Activated CD8-positive, alpha-beta memory T cell treated with anti-CD3 and anti-CD28 coated beads, Interleukin-2, amount 10 ng/mL, durations not matched to agents 7 days and 5 days (primary cell): ENCODE measurements at places on chromosomes 12 and 14. TPM values are rescaled to one million over a fixed set of nuclear protein-coding genes. Genes with fewer than 3 reads are reported as not detected.

DNA sequence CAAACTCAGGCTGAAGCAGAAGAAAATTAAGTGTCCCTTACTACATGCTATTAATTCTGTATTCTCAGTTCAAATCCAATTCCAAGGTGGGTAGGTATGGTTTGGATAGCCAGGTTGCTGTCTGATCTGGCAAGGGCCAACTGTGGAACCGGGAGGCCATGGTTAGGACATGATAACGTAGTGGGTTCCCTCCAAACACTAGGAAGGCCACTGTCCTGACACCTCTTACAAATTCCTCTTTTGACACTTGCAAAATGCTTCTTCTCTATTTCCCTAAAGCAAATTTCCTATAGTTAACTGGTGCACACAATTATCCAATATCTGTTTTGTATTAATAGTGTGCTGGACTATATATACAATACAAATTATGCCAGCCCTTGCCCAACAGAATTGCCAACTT lies 70.8 kb downstream of the RNF34 start:
- no peak for DNase-seq

The DENND5B gene
- total RNA-seq = 0.26 TPM

GRCh38 chr12:106308121-106308520 lies 5.6 kb downstream of the TCP11L2 start:
- DNase-seq = no peak

- DNase-seq = no peak
Measured at GRCh38 chr12:13670285-13670866, 311.0 kb downstream of the GRIN2B start.

DNA sequence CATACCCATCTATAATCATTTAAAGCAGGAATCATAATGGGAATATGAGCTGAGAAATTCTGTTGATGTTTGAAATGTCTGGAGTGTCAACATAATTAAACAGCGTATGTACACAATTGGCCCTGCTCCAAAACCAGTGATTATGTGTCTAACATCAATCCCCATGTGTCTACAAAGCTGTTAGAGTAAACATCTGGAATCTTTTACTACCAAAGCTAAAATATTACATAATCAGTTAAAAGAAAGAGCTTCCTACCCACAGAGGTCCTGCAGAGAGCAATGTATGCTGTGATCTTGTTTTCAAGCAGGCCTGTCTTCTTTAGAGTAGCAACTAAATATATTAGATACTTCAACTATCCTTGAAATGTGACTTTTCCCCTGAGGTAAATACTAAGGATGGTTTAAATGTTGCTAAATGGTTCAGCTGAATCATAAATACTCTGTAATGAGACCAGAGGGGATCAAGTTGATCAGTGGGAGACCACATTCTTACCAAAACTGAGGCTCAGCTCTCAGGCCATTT lies 74.3 kb downstream of the RASSF8 start:
- DNase-seq = no peak

The C1S gene
- total RNA-seq = 1.6 TPM

- peak; percentile 64 for DNase-seq
Measured at GRCh38 chr12:51421266-51421884, 3.3 kb upstream of the SLC4A8 start.

DNA sequence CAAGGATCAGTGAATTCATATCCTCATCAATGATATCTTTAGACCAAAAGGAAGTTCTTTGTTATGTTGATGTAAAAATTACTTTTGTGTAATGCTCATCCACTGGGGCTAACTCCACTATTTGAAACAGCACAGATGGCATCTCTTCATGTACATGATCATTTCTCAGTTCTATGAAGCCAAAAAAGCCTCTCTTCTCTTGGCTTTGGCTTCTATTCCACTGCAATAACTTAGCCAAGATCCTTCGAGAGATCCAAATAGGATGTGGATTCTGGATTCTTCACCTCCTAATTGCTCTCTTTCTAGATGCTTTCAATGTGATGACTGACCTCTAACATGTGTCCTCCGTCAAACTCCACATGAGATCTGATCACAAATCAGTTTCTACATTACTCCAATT lies 851.2 kb downstream of the GALC start:
- no peak for DNase-seq

DNA sequence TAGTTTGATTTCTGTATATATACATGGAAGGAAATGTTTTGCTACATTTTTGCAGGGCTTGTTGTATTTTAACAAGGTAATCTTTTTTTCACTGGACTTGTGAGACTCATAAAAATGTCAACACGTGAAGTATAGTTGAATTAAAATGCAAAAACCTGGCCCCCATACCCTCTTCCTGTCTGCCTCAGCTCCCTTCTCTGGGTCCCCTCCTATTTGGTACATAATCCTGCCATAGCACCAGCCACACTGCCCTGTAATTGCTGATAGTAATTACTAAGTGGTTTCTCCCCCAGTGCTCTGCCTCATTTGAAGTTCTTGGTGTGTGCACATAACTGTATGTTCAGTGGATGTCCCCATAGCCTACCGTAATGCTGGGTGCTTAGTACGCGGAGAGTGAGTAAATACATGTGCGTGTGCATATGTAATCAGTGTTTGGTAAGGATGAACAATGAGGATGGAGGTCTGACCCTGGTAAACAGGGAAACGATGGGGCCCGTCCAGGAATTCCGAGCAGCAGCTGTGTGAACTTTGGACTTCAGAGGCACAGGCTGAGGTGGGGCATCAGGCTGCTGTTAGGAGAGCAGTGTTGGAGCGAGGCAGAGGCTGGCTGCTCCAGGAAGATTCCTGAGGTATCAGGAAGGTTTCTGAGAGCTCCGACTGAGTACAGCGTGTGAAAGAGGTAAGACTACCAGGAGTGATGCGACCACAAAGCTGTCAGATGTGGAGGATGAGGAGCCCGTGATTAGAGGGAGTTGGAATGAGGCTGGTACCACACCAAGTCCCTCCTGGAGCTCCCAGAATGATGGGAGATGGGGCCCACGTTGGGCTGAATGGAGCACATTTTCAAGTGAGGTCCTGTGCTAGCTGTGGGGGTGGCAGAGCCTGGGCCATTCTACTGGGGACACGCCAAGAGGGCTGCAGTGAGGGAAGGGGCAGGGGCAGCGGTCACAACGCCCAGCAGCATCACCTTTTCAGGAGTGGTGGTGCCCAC lies 106.8 kb downstream of the PELI2 start:
- no peak for DNase-seq

DNA sequence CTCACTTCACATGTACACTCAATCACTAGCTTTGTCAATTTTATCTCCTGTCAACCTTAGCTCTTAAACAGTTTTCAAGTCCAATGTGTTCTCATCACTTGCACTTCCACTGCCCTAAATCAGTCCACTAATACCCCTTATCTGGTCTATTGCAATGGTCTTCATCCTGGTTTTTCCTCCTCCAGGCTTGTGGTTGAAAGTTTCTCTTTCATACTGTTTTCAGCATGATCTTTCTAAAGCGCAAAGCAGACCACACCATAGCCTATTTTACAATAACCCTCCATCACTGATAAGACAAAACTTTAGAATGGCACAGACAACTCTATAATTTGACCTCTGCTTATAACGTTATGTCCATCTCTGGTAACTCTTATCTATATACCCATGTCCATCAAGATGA lies 62.0 kb upstream of the DDHD1 start:
- no peak for DNase-seq

DNA sequence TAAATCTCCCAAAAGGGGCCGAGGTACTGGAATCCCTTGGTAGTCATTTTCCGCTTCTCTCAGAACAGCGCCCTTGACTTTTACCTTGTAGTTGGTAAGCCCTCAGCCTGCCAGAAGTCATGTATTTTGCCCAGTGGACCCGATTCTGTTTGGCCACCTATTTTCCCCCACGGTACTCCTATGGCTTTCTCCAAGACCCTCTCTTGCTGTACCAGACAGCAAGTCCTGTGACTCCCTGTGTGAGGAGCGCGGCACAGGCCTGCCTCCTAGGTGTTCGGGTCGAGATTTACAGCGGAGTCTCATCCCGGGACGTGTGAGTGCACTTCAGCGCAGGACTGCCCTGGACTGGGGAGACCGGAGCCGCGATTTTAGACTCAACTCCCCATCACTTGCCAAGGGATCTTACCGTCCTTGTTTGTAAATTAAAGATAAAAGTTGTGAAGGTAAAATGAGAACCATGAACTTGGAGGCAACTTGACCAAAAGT lies 1.1 kb upstream of the MBD6 start:
- DNase-seq = peak; percentile 64

The WNT5B gene
- total RNA-seq = 5.8 TPM

The BIN2 gene
- 109 TPM for total RNA-seq

GRCh38 chr12:63056649-63057048 lies 94.4 kb downstream of the AVPR1A start:
- DNase-seq = no peak

DNA sequence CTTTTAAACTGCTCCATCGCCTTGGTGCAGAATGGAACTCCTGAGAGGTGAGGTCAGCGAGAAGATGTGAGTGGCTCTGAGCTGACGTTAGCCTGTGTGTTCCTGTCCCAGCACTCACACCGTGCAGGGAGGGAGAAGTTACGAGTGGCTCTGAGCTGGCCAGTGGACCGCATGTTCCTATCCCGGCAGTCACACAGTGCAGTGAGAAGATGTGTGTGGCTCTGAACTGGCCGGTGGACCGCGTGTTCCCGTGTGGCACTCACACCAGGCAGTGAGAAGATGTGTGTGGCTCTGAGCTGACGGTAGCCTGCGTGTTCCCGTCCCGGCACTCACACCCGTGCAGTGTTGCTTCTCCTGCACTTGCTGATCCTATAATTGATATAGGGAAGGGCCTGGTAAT lies 59.9 kb downstream of the VCPKMT start:
- no peak for DNase-seq
